ENCODE measurements at places on chromosomes 3 and 15.

DNA sequence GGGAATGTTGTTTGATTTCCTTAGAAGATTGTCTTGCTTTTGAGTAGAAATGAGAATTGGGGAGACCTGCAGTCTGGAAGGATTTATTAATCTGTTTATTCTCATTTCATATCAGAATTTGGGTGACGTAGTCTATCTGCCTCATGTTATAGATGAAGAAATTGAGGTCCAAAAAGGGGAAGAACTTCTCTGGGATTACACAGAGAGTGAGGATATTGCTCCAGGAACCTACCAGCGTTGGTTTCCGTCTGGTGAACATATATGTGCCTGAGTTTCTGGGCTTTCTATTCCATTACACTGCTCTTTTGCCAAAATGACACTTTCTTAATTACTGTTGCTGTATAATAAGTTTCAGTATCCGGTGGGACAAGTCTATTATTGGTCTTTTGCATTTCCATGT is 51.8 kb downstream of the CTDSPL start:
- DNase-seq = no peak

DNA sequence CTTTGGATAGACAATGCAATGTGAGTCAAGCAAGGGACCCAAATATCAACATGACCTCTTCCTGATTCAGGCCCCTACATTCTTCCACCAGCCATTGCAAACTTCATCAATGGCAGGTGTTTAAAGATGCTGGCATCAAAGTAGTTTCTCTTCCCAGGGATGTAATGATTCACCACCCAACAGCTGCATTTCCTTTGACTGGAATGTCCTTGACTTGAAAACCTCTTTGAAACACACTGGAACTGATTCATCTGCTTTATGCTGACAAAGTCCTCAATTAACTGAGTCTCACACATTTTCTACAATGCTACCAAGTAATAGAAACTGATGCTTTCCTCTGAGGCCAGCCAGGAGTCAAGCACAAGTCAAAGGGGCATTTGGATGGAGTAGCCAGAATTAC is 385.5 kb downstream of the GBE1 start:
- DNase-seq = no peak

GRCh38 chr3:99850608-99851007 is 32.9 kb downstream of the CMSS1 start:
- DNase-seq = no peak

- DNase-seq = no peak
Measured at GRCh38 chr3:182609575-182610156, 183.6 kb upstream of the ATP11B start.

GRCh38 chr3:47485812-47486211 is 10.1 kb upstream of the SCAP start:
- DNase-seq = no peak

- no peak for DNase-seq
Measured at GRCh38 chr3:14448756-14449727, 46.6 kb downstream of the SLC6A6 start.

DNA sequence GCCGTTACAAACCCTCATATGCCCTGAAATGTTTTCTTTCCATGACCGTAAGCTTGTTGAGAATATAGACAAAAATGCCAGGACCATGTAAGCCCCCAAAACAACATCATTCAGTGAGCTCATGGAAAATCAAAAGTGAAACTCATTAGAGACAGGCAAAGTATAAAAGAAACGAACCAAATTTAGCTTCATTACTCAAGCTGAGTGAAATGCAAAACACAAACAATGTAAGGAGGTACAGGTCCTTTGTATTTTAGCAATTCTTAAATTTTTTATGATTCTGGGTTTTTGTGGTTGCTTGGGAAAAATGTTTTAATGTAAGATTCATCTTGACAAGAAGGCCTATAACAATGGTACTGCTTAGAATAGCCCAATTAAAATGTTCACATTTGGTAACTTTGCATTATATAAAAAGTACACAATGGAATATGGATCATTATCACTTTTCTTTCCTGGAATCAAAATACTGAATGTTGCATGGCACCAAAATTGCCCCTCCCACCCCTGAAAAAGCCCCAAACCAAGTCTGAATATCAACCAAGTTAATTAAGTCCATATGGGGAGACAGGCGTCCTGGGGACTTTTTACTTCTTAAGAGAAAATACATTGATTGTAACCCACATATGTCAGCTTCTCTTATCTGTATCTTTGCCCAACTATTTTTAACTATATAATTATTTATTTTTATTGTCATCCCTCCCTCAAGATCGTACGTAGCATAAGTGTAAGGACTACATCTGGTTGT is 247.7 kb upstream of the CDIN1 start:
- DNase-seq = no peak

DNA sequence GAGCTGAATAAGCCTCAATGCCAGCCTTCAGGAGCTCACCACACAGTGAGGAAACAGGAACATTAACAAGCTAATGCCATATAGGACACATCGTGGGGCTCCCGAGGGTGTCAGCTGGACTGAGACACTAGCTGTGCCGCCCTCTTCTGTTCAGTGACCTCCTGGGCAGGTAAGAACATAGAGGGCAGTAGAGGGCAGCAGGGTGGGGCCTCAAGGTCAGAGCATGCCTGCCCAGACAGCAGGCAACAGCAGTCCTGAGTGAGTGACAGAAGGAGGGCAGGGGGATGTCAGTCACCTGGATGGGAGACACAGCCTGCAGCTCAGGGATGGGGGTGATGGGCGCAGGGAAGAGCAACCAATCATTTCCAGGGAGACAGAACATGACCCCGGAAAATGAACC is 15.5 kb downstream of the NTRK3 start:
- no peak for DNase-seq

GRCh38 chr3:43190670-43191069 is 84.8 kb upstream of the POMGNT2 start:
- no peak for DNase-seq

DNA sequence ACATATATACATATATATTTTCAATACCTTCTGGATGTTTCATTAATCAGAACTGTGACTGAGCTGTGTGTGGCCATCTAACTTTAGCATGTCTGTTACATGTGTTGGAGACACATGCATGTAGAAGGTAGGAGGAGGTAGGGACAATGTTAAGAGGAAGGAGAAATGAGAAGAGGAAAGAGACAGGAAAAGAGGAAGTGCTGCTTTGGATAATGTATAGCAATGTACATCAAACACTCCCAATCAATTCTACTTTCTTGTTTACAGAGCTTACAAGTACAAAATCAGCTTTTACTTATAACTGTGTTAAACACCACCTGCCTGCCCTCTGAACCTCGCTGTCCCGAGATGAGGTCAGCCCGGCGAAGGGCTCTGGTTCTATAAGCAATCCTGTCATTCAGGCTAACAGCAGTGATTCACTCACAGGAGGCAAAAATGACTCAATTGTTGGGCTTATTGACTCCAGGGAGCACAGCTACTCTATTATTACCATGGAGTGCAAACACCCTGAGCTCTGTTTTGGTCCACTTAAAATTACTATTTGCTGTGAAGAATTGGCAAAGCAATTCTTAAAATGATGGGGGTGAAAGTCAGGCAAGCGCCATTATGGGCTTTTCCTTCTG is 188.9 kb downstream of the MEIS2 start:
- no peak for DNase-seq

- DNase-seq = no peak
Measured at GRCh38 chr3:185405243-185405642, 42.3 kb downstream of the MAP3K13 start.

DNA sequence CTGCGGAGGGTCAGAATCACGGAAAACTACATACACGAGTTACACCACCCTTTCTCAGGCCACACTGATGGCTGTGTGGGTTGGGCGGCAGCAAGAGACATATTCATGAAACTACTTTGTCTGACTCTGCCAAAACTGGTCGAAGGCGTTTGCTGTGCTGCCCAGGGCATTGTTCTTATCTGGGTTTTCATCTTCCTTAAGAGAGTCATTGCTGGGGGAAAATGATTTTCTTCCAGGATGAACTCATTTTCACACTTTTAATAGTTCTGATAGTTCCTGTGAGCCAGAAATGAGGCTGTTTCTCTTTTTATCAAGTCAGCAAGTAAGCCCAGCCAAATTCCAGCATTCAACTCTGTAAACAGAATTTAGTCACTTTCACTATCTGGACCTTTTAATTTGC is 47.6 kb downstream of the TRIM71 start:
- DNase-seq = no peak

- DNase-seq = no peak
Measured at GRCh38 chr15:51830276-51830806, 888 bp downstream of the TMOD3 start.

DNA sequence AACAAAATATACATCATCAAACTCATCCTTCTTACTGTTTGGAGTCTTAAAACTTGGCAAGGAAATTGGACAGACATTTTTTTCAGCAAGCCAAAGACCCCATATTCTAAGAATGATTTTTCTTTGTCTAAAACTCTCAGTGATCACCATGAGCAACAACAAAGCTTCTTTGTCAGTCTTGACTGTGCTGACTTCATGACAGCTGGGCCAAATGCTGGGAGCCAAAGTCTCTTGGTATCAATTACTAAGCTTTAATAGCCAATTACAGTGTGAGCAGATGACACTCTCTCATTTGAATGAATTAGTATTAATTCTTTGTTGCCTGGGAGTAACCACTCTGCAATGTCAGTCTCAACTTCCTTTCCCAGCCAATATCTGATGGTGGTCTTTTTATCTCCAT is 48.1 kb upstream of the GK5 start:
- DNase-seq = no peak

DNA sequence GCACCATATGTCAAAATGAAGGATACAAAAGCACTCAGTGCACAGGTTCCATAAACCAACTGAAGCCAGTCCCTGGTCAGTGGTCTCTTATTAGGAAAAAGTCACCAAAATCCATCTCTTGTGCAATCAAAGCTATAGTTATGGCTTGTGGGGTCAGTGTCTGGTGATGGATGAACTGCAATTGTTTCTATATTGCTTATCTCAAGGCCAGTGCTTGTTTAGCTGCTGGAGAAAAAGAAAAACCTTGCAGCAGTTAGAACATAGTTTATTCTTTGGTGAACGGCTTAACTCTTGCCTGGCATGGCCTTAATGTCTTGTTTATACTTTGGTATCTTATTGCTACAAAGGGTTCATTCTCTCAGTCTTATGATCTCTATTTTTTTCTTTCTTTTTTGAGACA is 2.9 kb upstream of the UQCRC1 start:
- no peak for DNase-seq

GRCh38 chr3:138468886-138469285 is 34.5 kb downstream of the ESYT3 start:
- DNase-seq = no peak

DNA sequence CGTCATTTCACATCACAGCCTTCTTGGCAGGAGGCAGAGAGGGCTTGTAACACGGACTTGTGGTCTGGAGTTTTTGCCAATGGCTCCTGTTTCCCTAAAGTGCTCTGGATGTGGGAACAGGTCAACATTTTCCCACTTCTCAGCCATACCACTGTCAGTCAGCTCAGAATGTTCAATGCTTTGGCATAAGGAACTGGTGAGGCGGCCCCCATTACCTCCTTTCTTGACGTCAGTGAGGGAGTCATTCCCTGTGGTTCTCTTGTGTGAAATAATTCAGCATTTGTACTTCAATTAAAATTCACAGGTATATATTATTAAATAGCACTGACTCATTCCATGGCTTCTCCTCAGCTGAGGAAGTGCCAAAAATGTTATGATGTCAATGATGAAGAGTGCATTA is 167.1 kb downstream of the P3H2 start:
- DNase-seq = no peak

DNA sequence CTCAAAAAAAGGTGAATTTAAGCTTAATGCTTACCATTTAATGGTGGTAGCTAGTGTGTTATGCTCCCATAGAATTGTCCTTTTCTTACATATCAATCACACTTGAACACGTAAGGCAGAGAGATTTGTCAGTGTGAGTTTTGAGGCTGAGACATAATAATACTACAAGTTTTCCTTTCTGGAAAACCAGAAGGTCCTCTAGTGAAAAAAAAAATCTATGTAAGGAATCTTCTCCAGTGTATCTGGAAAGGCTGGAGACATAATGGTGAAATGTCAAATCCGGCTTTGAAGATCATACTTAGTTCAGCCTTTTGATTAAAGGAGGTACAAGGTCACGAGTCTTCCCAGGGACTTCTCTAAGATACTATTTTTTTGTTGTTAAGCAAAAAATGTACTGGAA is 3.4 kb downstream of the TSC22D2 start:
- DNase-seq = no peak

- DNase-seq = peak; percentile 81
Measured at GRCh38 chr3:127915115-127915936, at the start of gene KBTBD12. KBTBD12 (plus strand) TSS chr3:127915232; CDS start chr3:127923062, 7,830 bp downstream.

GRCh38 chr15:70792171-70792573 is 28.8 kb upstream of the UACA start:
- DNase-seq = no peak

- DNase-seq = no peak
Measured at GRCh38 chr3:173725507-173725906, 328.0 kb downstream of the NLGN1 start.

- no peak for DNase-seq
Measured at GRCh38 chr3:151576511-151577137, 115.8 kb upstream of the IGSF10 start.

DNA sequence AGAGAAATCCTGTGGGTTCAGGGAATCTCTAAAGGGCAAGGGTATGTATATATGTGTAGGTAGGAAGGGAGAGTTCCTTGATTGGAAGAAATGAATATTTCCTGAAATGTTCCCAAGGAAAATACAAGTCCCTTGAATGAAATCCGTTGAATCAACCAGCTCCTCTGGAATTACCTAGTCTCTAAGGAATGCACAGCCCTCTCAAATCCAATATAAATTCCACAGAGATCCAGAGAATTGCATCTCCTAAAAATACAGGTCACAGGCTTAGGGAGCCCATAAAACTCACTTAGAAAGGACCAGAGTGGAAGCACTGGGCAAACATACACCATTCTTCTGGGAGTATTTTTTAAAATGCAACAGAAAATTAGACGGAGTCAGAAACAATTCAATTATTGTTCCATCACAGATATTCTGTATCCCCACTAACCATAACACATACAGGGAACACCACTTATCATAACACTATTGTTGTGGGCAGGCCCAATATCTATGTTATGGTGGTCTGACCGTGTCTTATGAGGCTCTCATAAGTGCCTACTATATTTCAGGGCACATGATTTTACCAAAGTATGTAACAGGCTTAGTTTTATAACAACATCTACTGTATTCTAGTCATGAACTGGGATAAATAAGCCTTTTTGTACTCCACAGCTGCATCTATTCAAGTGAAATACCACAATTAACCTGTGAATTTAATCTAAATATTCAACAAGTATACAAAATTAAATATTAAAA is 43.7 kb downstream of the IGSF11 start:
- DNase-seq = no peak
